ENCODE measurements at places on chromosomes 6 and 20.

GRCh38 chr6:43159599-43159998 lies 11.5 kb upstream of the SRF start:
- no peak for DNase-seq

DNA sequence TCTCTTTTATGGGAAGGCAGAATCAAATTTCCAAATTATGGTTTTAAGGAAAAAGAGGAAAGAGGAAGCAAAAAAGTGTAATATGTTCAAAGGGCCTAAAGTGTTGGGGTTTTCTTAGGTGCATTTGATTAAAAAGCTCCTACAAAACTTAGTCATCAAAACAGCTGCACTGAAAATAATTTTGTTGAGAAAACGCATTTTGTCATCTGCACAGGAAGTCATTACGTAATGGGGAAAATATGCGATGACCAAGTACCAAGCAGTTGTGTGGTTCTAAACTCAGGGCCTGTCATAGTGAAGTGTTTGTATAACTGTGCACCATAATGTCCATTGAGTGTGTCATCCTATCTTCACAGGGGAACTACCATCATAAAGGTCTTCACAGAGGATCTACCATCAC lies 15.6 kb downstream of the HAO1 start:
- no peak for DNase-seq

DNA sequence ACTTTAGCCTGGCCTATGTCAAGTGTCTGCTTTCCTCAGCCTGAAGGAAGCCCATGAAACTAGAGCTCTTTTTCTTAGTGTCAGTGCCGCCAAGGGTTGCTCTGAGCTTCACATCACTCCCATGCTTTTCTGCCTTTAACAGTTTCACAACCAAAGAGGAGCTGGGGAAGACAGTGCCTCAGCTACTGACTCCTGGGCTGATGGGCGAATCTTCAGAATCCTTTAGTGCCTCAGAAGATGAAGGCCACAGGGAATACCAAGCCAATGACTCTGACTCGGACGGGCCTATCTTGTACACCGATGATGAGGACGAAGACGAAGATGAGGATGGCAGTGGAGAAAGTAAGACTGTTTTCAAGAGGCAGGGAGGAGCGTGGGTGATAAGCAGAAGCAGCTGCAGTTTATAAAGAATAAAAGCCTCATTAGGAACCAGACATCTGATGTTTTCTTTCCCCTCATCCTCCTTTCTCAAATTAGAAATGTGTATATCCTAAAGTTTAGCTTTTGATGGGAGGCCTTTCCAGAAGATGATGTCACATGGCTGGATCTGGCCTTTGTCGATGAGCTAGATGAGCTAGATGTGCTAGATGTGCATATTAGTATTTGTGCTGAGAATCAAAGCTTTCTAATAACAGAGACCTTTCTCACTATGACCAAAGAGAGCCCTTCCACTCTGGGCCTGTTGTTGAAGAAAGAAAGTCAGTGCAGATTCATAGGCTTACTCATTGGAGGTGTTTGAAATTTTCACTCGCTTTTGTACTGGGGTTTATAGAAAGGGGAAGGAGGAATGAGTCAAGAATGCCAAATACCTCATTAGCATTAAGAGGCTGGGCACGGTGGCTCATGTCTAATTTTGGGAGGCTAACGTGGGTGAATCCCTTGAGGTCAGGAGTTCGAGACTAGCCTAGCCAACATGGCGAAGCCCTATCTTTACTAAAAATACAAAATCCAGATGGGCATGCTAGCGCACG lies 70.7 kb upstream of the LTV1 start:
- DNase-seq, result no peak

DNA sequence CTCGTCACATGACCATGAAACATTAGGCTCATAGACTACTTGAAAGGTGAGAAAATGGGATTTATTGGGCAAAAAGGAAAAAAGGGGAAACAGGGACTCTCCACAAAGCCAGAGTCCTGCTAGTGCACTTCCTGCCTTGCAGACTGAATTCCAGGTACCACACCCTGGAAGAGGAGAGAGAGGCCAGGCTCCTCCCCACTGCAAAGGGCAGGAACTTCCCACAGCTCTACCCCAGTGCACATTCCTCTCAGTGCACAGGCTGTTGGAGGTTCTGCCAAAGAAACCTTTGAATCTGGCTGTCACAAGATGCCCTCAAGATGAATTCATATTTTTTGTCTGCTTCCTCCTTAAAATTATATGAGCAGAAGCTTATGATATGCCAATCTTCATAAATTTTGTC lies 920.4 kb upstream of the GJE1 start:
- DNase-seq, result no peak

DNA sequence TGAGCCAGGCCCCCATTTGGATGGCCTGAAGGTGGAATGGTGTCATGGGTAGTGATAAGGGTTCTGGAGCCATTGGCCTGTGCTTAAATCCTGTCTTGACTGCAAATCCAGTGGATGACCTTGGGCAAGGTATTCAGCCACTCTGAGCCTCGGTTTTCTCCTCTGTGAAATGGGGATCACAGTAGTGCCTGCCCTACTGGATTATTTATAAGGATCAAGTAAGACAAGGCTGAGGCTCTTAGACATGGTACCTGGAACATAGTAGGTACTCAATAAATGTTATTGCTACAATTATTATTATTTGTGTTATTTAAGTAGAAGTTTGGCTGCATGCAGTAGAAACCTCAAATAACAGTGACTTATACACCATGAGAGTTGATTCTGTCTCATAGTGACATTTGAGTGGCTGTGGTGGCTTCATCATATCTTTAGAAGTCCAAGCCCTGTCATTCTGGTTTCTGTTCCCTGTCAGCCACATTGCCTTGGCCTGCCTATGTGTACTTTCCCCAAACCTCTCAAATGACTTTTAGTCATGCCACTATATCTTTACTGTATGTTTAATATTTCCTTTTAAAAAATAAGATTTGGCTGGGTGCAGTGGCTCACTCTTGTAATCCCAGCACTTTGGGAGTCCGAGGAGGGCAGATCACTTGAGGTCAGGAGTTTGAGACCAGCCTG lies 37.6 kb upstream of the CHMP4B start:
- no peak for DNase-seq

- no peak for DNase-seq
Observed at GRCh38 chr20:32501709-32502108, 83.4 kb downstream of the NOL4L start.

GRCh38 chr6:10633216-10633615 lies 61.2 kb downstream of the C6orf52 start:
- DNase-seq, result no peak

GRCh38 chr6:10386220-10386619 lies 28.7 kb downstream of the TFAP2A start:
- no peak for DNase-seq

- no peak for DNase-seq
Observed at GRCh38 chr20:6744180-6744579, 23.3 kb upstream of the BMP2 start.

- DNase-seq, result no peak
Observed at GRCh38 chr6:79240509-79240908, 6.0 kb upstream of the HMGN3 start.

DNA sequence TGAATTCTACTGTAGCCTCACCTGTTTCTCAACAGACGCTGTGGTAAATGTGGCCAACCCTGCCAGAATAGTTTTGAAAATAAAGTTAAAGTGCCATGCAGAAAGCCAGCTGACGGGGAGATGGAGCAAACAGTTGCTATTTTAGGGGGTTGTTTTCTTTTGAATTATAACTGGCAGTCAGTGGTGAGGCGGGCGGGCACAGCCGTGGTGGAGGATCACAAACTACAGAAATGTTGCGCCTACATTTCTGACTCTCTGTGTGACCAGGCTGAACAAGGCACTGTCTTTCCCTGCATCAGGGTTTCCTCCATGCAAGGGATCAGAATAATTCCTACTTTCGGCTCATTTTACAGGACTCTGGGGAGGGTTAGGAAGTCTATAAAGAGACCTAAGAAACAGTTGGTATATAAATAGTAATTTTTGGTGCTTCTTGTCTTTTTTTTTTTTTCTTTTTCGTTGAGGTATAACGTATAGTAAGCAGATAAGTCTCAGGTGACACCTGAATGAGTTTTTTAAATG lies 17.2 kb downstream of the CHMP4B start:
- DNase-seq, result no peak

DNA sequence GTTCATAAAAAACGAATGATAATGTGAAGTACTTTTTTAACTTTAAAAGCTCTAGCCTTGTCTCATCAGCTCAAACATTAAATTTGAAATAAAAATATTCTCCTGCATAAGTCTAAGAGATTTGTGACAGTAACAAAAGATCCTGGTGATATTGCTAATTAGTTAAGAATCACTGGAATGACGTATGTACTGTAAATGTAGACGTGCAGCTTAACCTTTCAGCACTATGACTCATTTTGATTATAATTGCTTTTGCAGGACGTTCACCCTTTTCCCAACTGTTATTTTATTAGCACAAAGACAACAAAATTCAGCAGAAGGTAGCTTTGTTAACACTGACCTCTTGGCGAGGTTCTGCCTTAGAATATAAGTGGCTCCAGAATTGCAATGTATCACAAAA lies 68.6 kb downstream of the TENT5A start:
- no peak for DNase-seq

DNA sequence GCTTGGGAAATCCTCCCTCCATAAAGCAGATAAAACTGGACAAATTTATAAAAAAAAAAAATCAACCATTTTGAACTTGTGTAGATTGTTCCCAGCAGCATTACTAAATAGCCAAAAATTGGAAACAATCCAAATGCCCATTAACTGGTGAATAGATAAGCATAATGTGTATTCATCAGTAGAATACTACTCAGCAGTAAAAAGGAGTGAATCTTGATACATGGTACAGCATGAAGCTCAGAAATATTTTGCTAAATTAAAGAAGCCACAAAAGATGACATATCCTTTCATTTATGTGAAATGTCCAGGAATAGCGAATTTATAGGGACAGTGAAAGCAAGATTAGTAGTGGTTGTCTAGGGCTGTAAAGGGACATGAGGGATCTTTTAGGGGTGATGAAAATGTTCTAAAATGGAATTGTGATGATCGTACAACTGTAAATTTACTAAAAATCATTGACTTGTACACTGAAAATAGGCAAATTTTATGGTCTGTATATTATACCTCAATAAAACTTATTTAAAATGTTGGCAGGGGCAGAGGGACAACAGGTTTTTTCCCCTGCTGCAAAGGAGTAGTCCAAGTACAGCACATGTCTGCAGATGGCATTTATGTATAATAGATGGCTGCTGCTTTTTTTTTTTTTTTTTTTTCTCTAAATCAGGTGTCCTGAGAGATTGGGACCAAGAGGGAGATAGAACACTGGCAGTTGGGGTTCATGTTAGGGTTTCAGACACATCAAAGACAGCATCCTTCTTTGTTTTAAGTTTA lies 59.5 kb downstream of the CBFA2T2 start:
- DNase-seq, result no peak

All from stimulated activated CD8-positive, alpha-beta memory T cell treated with anti-CD3 and anti-CD28 coated beads, Interleukin-7, amount 100 ng/mL, for 1 hour (primary cell).